ENCODE measurements at places on chromosomes 6 and 20.

DNA sequence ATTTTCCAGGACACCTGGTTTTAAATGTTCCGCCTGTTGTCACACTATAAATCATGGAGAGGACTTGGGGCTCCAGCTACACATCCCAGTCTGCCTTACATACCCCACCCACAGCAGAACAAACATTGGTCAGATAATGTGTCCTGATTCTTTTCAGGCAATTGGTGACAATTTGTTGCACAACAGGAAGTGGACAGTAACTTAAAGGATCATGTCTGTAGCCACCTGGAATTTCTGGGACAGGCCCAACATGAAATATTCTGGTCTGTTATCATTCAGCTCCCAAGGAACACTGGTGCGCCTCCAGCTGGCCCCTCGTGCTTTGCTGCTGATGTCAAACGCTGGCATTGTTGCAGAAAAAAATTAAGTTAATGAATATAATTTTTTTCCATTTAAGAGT lies 117.2 kb downstream of the SOBP start:
- DNase-seq = no peak

- DNase-seq = no peak
Observed at GRCh38 chr6:144283646-144284477, 1.3 kb upstream of the UTRN start.

DNA sequence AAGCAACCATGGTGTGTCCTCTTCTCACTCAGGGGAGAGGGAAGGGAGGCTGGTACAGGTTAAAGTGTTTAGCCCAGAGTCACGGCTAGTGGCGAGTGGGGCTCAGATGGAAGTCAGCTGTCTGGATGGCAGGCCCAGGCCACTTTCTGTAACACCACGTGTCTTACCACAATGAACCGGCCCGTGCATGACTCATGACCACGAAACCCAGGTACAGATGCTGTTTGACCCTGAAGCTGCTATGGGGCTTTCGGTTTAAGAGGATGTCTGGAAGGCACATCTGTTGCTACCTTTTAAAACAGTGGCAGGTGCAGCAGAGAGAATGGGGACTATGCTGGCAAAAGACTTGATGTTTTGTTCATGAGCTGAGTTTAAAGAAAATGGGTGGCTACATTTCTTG lies 36.5 kb upstream of the MPC1 start:
- DNase-seq = peak; percentile 63

DNA sequence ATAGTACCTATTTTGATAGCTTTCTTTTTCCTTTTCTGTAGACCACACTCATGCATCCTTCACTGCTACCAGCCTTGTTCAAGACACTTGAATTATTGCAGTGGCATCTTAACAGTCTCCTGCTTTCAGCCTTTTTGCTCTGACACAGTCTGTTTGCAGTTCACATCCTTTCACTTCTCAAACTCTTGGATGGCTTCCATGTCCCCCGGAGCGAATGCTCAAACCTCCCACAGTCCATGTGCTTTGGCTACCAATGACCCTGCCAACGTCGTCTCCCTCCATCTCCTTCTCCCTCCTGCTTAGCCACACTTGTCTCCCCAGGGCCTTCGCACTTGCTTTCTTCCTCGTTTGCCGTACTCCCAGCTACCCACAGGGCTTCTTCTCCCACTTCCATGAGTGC lies 270.0 kb upstream of the ZFP64 start:
- DNase-seq = no peak

DNA sequence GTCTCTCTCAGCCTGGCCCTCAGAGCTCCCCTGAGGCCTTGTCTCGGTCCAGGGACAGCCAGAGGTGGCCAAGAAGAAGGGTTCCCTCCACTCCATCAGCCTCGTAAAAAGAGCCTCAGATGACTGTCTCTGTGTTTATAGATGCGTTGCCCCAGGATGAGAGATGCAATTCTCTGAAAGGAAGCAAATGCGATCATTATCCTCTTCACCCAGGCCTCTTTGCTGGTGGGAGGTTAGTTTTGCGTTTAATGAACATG lies 90.4 kb downstream of the YTHDF1 start:
- DNase-seq = no peak

DNA sequence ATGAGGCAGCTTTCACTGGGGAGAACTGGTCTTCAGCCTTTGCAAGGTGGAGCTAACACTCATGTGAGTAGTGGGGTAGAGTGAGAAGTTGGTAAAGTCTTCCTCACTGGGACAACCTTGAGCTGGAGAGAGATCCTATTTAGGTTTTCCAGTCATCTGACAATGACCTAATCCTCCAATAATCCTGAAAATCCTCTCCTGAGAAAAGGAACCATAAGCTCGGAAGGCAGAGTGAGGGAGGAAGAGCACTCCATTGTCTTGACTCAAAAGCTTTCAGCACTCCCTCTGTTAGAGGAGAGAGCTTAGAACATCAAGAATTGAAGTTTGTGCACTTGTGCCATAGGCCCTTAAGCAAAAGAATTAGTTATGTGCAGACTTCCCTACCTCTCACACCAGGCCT lies 77.8 kb downstream of the TRAM2 start:
- DNase-seq = no peak

- DNase-seq = no peak
Observed at GRCh38 chr20:35298264-35298663, 6.0 kb upstream of the FAM83C start.

- no peak for DNase-seq
Observed at GRCh38 chr20:20737158-20737557, 24.7 kb upstream of the RALGAPA2 start.

- no peak for DNase-seq
Observed at GRCh38 chr6:43877463-43878126, 107.6 kb downstream of the VEGFA start.

- DNase-seq = no peak
Observed at GRCh38 chr6:147081076-147081609, 123.1 kb upstream of the STXBP5 start.

Data from activated CD8-positive, alpha-beta memory T cell treated with anti-CD3 and anti-CD28 coated beads, Interleukin-2, amount 50 U/mL, for 4 hours (primary cell).